Renal pelvis (tissue), 12 donors: ENCODE measurements at places on chromosomes 13 and 19. TPM values are rescaled to one million over a fixed set of nuclear protein-coding genes. Genes with fewer than 3 reads are reported as not detected.

Gene PRSS57
- 0.51 TPM for polyA plus RNA-seq

Gene CYP2F1
- not detected for polyA plus RNA-seq

Gene CGB1
- not detected for polyA plus RNA-seq

Gene OR10H1
- polyA plus RNA-seq: 0.08 TPM

Gene GRIN2D
- 0.52 TPM for polyA plus RNA-seq

Gene FLT1
- polyA plus RNA-seq: 34.4 TPM
